Amygdala (tissue), 56 donors: ENCODE measurements at places on chromosomes 13 and 19.
A peak's percentile ranks its signal among the peaks of the same experiment; 100 is the strongest.

DNA sequence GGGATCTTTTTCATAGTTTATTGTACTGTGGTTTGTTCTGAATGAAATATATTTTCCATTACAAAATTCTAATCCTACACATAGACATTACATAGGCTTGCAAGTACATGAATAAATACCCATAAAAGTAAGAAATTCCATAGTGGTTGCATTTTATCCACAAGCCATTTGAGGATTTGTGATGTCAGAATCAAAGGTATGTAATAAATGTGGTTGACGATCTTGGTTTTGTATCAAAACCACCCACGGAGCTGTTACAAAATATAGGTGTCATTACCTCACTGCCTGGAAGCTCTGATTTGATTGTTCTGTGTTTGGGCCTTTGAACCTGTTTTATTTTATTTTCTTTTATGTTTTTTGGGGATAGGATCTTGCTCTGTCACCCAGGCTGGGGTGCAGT is 125.1 kb downstream of the NALCN start:
- no peak for DNase-seq

- DNase-seq = peak; percentile 88
Observed at GRCh38 chr19:12194827-12195731, 32.2 kb downstream of the ZNF136 start.

DNA sequence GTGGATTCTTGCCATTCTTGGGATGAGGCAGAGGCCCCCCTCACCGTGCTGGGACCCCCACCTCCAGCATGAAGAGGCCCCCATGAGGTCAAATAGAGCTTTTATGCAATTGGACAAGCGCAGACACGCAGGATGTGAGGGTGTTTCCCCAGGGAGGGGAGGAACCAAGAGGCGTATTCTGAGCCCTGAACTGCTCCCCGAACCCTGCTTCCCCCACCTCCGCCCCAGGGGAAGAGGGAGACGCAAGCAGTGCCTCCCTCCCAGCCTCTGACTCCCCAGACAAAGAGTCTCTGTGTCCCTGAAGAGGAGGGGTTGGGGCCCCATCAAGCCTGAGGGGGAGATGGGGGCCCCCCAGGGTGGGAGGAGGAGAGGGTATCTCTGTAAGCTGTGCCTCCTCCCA is 1.3 kb upstream of the RDH8 start:
- DNase-seq = no peak

- no peak for DNase-seq
Observed at GRCh38 chr19:2237051-2237868, 636 bp downstream of the SF3A2 start.

- no peak for DNase-seq
Observed at GRCh38 chr19:51026554-51026831, at the start of gene KLK11. KLK11 (minus strand) TSS chr19:51026616; CDS start chr19:51025631, 985 bp downstream.

GRCh38 chr19:3336680-3337523 is 29.5 kb upstream of the NFIC start:
- DNase-seq = peak; percentile 36

DNA sequence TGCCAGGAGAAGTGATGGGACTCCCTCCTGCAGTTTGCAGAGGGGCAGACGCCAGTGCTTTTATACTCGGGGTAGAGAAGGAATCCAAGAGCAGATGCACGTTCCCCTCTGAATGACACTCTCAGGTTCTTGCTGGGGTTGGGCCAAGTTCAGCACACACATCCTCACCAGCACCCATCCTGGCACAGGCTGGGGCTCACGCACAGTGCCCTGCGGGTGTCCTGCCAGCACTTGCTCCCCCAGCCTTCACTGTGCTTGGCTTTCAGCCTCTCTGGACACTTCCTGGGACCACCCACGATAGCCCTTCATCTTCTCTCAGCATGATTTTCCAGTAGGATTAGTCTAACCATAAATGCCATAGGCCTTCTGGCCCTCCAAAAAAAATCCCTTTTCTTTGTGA is 158.6 kb downstream of the ZNF536 start:
- DNase-seq = no peak

GRCh38 chr13:55553701-55554100 is 1587.0 kb upstream of the PRR20A start:
- no peak for DNase-seq
